NCI-H1694 treated with DMSO at 0.1 percent for 48 hours (cell line): ENCODE measurements at places on chromosomes 13 and 19.
A peak's percentile ranks its signal among the peaks of the same experiment; 100 is the strongest.

DNA sequence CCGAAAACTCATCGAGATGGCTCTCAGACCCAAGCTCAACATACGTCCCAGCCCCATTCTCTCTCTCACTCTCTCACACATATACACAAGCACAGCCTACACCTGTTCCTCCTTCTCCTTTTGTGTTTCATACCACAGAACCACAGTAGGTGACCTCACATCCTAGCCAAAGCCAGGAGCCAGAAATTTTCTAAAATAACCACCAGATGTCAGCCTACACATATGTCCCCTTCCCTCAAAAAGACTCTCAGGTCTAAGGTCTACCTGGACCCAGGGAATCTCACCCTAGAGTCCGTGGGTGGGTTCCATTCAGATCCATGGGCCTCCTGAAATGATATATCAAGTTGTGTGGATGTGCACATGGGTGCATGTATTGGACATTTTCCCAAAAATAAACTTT, 104.2 kb upstream of the IPO5 start:
- no peak for DNase-seq

DNA sequence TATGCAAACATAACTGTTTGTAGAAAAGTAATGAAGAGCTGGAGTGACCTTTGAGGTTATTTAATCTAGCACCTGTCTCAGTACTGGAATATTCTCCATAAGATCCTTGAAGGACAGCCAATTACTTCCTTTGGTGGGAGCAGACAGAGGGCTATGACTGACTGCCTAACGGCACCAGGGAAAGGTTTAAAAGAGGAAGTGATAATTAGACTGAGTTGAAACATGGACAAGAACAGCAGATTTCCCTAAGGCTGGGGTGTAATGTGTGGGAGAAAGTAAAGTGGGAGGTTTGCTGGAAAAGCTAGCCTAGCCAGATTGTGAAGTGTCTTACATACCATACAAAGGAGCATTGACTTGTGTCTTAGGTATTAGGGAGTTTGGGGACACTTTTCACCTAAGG, 191.3 kb upstream of the PCDH9 start:
- DNase-seq: no peak

DNA sequence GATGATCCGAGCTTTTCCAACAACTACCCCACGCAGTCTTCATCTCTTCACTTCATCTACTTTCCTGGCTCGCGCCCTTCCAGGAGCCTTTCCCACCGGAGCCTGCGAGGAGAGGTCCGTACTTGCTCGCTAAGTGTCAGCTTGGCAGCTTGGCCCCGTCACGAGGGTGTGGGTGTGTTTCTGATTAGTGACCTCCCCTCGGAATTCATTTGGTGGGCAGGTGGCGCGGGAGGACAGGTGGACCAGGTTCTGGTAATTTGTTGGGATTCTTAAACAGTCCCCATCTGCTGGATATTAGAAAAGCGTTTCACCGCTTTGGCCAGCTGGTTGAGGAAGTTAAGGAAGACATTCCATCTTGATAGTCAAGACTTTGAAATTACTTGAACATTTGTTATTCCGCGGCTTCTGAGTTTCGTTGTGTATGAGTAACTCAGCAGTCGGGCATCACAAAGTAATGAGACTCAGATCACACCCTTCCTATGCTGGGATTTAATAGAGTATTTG, 515 bp downstream of the UFM1 start:
- DNase-seq: no peak

- no peak for DNase-seq
Observed at GRCh38 chr19:50402544-50403301, 16.0 kb upstream of the SPIB start.

- no peak for DNase-seq
Observed at GRCh38 chr19:15149737-15150136, 42.5 kb downstream of the SYDE1 start.

DNA sequence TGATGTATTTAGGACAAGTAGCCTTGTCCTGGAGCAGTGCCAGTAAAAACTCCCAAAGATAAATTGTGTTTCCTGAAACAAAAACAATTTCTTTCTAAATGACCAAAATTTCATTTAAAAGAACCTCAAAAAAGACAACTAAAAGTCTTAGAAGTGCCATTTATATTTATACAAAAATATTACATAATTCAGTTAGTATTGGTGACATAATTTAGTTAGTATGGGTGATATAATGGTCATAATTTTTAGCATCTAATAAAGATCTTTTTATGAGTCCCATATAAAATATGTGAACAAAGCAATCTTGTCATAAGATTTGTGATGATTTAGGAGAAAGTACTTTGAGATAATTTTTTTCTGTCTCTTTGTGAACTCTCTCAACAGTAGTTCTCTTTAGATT, 76.0 kb downstream of the ELF1 start:
- no peak for DNase-seq

- DNase-seq: no peak
Observed at GRCh38 chr13:66138172-66138811, 1091.8 kb downstream of the PCDH9 start.

DNA sequence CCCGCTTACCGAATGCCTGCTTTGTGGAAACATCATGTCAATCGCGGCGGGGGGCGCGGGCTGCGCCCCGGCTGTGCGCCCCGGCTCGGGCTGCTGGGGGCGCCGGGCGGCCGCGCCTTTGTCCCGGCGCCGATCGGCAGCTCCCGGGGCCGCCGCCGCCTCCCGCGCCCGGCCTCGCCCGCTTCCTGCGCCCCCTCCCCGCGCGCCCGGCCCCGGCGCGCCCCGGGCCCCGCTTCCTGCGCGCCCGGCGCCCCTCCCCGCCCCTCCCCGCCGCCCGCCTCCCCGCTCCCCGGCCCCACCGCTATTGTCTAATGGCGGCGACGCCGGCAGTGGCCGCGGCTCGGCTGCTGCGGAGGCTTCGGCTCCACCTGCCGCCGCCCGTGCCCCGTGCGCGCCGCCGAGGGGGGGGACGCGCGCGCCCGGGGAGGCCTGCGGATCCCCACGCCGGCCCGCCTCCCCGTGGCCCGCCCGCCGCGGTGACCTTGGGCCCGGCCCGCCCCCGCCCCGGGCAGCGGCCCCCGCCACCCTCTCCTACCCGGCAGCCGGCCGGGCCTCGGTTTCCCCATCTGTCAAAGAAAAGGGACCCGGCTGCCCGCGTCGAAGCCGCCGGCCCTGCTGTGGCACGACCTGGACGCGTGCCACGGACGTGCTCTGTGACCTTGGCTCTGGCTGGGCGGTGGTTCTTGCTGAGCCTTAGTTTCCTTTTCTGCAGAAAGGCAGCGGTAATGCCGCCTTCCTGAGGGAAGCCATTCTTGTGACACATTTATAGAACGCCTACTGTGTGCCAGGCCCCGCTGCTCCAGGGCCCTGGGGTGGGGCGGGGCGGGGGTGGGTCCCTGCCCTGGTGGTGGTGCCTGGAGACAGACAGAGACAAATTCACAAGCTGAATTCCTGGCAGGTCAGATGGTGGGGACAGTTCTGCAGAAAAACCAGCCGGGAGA, at the start of gene TLE5:
TSS of gene TLE5 (minus strand) at position 331 of the 941 bp plus-strand sequence. CDS start at position 36, 295 bp downstream.
- DNase-seq: no peak

- DNase-seq: no peak
Observed at GRCh38 chr19:2556221-2557092, 80.5 kb downstream of the GADD45B start.

DNA sequence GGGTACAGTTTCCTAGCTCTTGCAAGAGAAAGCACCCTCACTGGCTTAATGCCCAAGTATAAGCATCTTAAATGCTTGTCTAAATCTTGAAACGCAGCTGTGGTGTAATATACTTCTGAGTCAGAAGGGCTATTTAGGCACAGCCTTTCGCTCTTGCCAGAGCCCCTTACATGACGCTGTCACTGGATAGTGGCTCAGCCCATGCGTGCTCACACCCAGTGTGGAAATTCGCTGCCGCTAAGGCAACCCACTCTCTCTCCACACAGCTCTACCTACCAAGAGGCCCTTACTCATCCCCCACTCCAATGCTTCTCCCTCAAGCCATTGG, 24.0 kb downstream of the UQCRFS1 start:
- no peak for DNase-seq

DNA sequence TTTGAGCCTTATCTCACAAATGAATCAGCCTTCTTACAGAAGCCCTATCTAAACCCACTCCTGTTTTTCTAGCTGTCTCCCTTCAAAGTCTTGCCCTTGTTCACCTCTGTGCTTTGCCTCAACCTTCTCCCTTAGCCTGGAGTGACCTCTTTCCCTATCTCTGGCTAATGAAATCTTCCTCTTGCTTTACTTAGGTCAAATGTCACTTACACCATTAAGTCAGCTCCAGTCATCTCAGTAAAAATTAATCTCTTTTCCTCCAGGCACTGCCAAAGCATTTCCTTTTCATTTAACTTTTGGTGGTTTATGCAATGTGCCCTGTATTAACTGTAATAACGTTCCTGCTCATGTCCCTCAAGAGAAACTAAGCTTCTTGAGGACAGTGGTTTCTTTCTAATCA, 596.5 kb upstream of the MIR17HG start:
- no peak for DNase-seq

DNA sequence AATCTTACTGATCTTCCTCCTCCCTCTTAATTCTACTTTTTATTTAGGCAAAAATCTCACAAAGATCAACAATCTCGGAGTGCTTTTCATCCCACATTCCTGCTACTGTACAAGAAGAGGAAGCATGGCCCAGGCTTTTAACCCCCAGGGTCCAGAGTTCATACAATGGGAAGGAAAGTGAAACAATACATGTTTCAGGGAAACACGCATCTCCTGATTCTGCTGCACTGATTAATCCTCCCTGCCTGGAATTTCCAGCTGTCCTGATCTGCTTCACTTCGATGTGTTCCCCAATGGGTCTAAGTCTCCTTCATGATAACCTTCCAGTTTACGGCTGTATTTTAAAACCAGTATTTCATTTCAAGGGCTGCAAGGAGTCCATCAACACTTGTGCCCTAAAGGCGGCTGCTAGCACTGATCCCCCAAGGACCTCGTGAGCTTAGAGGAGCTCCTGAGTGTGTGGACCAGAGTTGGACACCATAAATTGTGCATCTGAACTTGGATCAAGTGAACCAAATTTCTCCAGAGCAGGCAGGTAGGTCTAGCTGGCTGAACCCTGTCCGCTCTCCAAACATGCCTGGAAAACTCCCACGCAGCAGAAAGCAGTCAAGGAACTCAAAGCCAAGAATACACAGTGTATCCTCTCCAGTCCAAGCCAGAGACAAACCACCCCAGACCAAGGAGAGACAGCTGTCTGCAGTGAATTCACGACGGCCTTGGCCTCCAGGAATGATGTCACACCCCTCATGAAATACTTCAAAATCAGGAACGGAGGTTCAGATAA, 44.3 kb downstream of the COL4A1 start:
- DNase-seq: no peak

- no peak for DNase-seq
Observed at GRCh38 chr19:47357788-47358680, 8.9 kb downstream of the DHX34 start.

DNA sequence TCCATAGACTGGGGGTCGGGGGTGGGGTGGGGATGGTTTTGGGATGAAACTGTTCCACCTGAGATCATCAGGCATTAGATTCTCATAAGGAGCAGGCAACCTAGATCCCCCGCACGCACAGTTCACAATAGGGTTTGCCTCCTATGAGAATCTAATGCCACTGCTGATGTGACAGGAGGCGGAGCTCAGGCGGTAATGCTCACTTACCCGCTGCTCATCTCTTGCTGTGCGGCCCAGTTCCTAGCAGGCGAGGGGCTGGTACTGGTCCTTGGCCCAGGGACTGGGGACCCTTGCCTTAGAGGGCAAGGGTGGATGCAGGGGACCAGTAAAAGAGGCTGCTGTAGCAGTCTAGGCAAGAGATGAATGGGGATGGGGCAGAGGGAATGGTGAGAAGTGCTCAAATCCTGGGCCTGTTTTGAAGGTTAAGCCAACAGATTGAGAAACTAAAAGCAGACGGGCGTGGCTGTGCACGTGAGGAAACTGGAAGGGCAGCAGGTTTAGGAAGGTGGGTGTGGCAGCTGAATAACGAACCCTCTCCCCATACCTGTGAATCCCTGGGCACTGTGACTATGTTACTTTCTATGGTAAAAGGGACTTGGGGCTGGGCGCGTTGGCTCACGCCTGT, 1.5 kb upstream of the ERICH4 start:
- DNase-seq: no peak

DNA sequence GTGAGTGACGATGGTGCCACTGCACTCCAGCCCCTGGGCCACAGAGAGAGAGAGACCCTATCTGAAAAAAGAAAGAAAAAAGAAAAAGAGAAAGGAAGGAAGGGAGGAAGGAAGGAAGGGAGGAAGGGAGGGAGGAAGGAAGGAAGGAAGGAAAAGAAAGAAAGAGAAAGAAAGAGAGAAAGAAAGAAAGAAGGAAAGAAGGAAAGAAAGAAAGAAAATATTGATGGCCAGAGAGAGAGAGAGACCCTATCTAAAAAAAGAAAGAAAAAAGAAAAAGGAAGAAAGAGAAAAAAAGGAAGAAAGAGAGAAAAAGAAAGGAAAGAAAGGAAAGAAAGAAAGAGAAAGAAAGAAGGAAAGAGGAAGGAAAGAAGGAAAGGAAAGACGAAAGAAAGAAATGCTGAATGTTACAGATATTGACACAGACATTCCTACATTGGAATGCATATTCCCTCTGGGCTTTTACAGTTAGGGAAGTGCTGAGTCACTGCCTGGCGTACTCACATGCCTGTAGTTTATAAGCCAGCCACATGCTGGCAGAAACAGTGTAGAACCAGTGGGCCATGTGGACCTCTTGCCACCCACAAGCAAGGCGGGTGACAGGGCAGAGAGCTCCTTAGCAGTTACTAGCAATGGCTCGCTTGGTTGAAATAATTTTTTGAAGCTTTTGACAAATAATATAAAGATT, 34.6 kb upstream of the SLC46A3 start:
- peak; percentile 0 for DNase-seq

DNA sequence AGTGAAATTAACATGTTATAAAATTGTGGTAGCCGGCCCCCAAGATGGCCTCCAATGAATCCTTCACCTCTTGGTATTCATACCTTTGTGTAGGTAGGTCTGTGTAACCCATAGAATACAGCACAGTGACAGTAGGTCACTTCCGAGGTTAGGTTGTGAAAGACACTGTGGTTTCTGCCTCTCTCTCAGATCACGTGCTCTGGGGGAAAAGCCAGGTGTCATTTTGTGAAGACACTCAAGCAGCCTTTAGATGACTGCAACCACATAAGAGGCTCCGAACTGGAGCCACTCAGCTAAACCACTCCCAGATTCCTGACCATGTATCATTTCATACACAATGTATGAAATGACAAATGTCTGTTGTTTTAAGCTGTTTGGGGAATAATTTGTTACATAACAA, 9.8 kb upstream of the USPL1 start:
- DNase-seq: no peak

GRCh38 chr13:72199640-72200039, 332.6 kb upstream of the DACH1 start:
- no peak for DNase-seq

- no peak for DNase-seq
Observed at GRCh38 chr19:41744850-41745249, 10.5 kb upstream of the CEACAM6 start.

DNA sequence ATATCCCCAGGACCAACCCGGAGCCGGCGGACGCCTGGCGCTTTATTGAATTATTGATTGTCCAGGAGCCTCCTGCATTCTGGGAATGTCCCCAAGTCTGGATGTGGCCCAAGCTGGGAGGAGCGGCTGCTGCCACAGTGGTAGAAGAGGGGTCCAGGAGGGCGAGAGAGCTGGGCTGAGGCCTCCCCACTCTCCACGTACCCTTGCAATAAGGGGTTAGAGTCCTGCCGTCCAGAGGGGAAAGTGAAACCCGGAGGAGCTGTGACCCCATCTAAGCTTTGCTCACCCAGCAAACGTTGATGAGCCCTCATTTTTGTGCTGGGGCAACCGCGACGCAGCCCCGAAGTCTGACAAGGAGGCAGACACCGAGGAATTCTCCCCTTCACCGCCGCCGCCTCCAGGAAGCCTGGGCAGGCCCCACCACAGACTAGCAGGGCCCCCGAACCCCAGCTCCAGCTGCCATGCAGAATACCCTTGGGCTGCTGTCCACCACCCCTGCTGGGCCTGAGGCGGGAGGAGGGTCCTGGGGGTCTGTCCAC, 1.4 kb upstream of the C2CD4C start:
- DNase-seq: no peak
